ENCODE measurements at places on chromosomes 1 and 21.

DNA sequence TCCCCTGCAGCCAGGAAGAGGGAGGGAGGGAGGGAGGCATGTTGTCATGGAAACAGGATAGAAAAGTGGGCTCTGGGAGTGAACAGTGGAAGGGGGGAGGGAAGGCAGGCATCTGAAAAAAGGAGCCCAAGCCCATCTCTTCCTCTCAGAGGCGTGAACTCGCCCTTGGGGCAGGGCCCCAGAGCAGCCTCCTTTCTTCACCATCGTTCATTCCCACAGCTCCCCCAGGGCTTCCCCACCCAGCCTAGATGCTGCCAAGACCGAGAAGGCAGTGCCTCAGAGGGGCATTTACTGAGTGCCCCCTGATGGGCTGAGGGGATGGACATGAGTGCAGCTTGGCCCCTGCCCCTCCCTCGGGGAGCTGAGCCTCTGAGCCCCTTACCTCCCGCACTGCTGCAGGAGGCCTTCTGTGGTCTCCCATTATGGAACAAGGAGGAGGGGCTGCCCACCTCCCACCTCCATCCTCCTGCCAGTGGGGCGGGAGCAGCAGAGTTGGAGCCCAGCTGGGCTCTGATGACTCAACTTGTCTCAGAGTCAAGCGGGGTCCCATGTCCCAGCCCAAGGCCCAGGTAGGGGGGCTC, 39.1 kb upstream of the KIF21B start:
- DNase-seq: no peak

GRCh38 chr1:199102239-199102638, 463.4 kb downstream of the PTPRC start:
- no peak for DNase-seq

DNA sequence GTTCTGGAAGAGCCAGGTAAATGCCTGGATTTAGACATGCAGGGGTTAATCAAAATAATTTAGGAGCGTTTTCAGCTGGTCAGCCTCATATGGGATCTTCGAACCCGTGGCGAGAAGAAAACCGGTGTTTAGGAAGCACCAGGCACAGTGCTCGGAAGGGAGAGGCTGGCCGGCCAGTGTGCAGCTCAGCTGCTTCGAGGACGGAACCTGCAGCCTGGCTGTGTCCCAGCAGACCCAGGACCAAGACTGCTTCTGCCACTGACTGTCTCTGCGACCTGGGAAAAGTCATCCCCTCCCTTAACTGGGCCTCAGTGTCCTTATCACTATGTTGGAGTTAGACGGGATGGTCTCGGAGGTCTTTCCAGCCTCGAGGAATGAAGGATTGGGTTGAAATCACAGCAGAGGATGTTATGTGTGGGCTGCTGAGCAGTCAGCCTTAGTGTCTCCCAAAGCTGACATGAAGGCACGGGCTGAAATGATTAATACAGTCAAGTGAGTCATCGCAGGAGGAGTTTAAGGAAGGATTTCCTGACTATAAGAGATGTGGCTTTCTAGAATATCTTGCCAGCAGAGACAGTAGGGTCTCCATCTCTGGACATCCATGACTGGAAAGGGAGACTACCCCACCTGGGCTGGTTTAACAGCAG, 20.8 kb downstream of the PPFIA4 start:
- peak; percentile 71 for DNase-seq

DNA sequence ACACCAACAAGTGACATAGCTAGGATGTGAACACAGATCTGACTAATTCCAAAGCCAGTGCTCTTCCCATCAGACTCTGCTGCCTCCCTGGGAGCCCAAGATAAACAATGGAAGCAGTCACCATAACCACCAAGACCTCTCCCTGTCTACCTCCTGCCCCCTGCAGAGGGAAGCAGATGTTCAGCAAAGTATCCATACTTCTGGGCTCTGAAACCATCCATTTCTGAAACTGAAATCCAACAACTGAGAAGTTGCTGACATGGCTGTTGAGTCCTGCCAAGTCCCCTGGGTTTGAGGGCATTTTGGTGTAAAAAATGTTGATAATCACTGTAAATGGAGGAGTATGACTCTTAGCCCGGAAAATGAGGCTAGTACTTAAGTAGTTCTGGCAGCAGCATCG, 102.1 kb downstream of the TYW3 start:
- DNase-seq: no peak

- peak; percentile 91 for DNase-seq
Measured at GRCh38 chr1:198935306-198935921, 296.6 kb downstream of the PTPRC start.

- DNase-seq: no peak
Measured at GRCh38 chr1:217105437-217105836, 382.2 kb upstream of the ESRRG start.

DNA sequence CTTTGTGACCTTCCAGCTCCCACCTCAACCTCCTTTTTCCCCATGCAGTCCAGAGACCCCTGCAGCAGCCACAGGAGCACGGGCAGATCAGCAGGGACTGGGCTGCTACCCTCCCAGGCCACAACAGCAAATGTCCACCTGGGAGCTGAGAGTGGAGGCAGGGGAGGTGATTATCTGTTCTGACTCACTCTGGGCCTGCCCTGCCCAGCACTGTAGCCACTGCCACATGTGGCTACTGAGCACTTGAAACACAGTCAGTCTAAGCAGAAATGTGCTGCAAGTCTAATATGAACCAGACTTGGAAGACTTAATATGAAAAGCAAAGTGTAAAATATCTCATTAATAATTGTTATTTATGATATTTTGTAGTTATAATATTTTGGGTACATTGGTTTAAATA, 148.9 kb upstream of the VANGL1 start:
- peak; percentile 40 for DNase-seq

- no peak for DNase-seq
Measured at GRCh38 chr1:67580691-67581403, 104.2 kb upstream of the GADD45A start.

DNA sequence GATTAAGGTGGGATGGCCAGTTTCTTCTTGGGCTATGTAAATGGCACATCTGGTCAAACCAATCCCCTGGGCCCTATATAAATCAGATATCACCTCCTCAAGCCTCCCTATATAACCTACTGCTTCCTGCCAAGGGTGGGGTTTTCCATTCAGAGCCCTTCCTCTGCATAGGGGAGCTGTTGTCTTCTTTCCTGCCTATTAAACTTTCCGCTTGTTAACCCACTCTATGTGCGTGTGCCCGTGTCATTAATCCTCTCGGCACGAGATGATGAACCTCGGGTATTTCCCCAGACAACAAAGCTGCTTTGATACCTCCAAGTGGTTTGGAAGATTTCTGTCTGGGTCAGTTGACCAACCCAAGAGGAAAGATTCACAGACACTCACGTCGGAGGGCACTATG, 19.3 kb upstream of the SERTAD4 start:
- DNase-seq: no peak

- DNase-seq: no peak
Measured at GRCh38 chr1:234893359-234893724, 235.3 kb downstream of the TOMM20 start.

DNA sequence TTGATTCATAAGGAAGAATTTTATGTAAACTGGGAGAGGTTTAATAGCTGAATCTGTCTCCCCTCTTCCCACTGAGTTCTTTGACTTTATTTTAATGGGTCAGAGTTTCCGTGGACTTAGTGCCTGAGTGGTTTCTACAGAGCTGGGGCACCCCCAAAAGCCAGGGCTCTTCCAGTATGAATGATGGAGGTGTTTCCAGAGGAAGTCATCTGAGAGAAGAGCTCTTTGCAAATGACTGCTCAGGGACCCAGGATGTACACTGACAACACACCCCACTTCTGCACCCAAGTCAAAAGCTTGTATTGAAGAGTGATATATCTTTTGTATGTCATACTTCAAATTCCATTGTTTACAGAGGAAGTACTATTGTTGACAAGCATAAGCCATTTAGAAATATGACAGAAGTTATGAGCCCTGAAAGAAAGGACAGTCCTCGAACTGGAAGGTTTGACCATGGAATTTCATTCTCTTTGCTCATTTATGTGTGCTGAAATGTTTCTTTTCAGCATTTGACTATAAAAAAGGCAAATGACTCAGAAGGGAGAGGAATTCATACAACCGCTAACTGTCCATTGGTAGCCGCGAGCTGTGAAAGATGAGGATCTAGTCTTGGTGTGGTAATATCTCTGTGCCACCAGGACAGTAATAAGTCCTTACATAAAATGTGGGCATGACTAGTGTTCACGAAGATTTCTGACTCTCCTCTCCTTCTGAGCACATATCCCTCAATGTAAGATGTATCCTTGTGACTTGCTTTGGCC, 25.4 kb upstream of the LMX1A start:
- no peak for DNase-seq

GRCh38 chr1:38014171-38014570, 1.6 kb downstream of the UTP11 start:
- no peak for DNase-seq

GRCh38 chr1:95604771-95605170, 370.8 kb downstream of the RWDD3 start:
- no peak for DNase-seq

- DNase-seq: peak; percentile 11
Measured at GRCh38 chr1:13965770-13966398, 265.9 kb downstream of the PRDM2 start.

- no peak for DNase-seq
Measured at GRCh38 chr1:206555473-206555935, 48.2 kb downstream of the RASSF5 start.

DNA sequence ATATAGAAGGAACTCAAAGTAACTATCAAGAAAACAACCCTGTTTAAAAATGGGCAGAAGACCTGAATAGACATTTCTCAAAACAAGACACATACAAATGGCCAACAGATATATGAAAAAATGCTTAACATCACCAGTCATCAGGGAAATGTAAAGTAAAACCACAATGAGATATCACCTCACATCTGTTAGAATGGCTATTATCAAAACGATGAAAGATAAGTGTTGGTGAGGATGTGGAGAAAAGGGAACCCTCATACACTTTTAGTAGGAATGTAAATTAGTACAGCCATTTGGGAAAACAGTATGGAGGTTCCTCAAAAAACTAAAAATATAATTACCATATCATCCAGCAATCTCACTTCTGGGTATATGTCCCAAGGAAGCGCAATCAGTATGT, 3.0 kb downstream of the CTSS start:
- DNase-seq: no peak

DNA sequence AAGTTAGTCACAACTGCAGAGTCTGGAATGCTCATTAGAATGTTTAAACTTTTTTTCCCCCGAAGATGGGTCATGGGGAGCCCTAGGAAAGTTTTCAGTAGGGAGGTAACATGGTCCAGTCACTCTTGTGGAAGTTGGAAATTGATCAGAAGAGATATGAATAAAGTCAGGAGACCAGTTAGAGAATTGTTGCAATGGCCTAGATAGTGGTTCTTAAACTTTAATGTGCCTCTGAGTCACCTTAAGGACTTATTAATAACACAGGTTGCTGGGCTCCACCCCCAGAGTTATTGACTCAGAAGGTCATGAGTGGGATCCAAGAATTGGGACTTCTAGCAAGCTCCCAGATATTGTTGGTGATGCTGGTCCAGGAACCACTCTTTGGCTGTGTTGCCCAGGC, 3.2 kb upstream of the TFAP2E start:
- peak; percentile 70 for DNase-seq

DNA sequence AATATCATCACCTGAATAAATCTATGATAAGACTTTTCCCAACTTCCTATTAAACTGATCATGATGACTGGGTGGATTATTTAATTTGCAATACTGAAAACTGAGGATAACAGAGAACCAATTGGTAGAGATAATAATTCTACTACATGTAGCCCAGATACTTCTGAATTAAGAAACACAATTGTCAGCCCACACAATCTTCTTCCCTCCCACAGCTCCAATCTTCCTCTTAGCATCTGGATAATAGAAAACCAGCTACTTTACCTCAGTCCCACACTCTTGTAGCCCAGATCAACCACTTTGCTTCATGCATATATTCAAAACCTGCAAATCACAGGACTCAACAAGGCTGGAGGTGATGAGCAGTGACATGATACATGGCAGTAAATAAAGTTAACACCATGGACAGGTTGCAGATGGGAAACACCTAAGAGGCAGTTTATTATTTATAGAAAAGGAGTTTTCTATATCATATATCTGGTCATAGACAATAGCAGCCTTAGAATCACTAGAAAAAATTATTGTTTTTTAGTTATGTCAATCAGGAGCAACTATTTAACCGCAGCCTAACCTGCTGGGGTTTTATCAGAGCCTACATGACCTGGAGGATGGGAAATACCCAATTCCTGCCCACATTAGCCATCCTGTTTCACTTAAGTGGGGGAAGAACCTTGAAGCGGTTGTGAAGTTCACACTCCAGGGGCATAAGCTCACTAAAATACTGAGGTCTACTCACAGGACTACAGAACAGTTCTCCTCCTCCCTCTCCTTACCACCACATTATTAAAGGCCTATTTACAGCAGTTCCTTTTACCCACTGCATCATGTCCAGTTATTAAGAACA, 16.7 kb downstream of the FRRS1 start:
- no peak for DNase-seq

- peak; percentile 58 for DNase-seq
Measured at GRCh38 chr21:40797891-40798290, 49.1 kb downstream of the DSCAM start.

GRCh38 chr1:169193191-169193850, 86.8 kb downstream of the ATP1B1 start:
- no peak for DNase-seq

DNA sequence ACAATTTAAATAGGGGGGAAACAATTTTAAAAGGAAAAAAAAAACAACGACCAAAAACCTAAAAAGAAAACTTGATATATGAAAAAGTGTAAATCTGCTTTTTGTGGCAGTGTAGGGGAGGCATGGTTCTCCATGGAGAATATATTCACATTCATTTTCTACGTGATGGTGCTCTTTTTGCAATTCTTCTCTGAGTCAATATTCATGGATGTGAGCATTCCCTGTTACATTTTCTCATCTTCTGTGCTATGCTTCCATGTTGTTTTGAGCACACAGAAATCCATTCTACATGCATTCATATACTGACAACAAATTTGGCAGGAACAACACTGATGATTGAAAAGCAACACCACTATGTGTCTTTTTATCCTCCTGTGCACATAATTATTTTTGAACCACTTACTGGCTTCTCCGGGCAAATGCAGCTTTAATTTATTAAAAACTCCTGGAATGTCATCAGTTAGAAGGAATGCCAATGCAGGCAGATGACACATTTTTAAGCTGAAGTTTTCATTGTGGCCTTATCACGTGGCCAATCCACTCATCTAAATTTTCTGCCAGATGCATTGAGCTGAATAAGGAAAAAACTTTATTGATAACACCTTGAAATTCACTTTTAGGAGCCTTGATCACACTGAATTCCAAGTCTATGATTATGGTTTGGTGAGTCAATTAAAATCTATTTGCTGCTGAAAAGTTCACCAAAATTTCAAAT, 590.6 kb downstream of the NUF2 start:
- peak; percentile 10 for DNase-seq

- no peak for DNase-seq
Measured at GRCh38 chr1:160409486-160409885, 9.1 kb downstream of the VANGL2 start.

GRCh38 chr1:115764541-115764940, 4.0 kb downstream of the CASQ2 start:
- DNase-seq: peak; percentile 15

DNA sequence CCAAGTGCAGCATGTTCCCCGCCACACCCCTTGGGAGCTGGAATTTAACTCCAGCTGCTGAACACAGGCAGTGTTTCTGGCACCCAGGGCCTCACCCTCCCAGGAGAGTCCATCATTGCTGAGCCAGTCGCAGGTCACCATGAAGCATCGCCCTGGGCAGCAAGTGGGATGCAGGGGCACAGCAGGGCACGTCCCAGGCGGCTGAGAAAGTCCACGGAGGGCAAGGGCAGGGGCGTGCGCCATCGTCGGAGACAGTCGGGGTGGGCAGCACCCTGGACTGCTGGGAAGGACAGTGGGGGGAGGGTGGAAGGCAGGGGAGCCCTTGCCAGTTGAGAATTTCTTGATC, 69.2 kb upstream of the PDE9A start:
- no peak for DNase-seq

All from HFFc6 (cell line).